Epithelial cell of esophagus (primary cell): ENCODE measurements at places on chromosomes 12 and 14.
A peak's percentile ranks its signal among the peaks of the same experiment; 100 is the strongest.

- peak; percentile 22 for DNase-seq
Measured at GRCh38 chr14:36256126-36256801, 64.2 kb downstream of the MBIP start.

DNA sequence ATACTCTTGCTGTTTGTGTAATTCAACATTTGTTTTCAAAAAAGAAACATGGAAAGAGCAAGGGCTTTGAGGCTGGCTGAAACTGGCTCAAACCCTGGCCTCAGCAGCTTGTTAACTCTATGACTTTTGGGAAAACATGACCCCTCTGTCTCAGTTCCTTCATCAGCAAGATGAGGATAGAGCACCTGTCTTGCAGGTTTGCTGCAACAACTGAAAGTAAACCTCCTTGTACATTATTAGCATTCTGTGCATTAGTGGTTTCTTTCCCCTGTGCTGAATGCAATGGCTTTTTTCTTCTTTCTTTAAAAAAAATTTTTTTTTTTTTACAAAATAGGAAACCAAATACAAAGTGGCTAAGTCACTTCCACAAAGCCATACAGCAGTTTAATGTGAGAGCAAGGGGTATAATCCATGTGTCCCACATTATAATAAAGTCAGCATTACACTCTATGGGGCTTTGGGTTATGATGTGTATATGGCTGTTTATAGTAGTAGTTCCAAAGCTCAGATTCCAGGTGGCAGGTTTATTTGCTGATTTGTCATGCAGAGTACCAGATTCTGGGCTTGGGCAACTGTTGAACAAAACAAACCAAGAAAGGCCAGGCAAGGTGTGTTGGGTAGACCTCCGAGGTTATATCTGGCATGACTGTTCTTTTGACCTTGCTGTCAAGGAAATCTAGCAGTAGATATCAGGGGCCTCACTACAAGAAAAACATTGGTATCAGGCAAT, 194.5 kb upstream of the CNOT2 start:
- no peak for DNase-seq

DNA sequence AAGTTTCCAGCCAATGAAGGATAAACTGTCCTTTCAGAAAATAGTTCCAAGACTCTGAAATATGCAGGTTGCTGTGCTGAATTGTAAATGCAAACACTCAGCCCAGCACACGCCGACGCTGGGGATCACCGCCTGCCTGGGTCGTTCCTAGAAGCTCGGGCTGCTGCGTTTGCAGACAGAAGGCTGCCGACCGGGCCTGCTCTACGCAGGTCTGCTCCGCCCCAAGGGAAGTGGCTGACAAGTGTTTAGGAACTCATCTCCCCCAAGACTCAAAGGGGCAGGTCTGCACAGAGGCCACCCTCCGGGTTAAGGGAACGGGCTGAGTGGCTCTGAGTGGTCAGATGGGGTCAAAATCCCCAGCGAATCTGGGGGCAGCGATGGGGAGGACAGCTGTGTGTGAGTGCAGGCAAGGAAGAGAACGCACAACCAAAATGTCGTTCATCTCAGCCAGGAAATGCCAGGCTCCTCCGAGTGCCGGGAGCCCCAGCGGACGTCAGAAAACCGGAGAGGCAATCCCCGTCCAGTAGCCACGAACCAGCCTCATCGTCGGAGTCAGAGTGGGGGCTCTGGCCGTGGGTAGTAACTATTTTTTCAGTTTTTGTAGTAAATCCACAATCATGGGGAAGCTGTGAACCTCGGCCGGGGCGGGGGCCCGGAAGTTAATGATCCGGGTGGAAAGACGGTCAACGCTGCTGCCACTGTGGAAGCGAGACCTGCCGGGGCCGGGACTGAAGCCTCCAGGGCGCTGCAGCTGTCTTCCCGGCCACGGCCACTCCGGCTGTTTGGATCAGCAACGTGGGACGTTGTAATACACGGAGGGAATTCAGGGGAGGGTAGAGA, 6.0 kb downstream of the GALNT9 start:
- no peak for DNase-seq

GRCh38 chr12:28121433-28121832, 68.8 kb upstream of the CCDC91 start:
- DNase-seq = no peak

DNA sequence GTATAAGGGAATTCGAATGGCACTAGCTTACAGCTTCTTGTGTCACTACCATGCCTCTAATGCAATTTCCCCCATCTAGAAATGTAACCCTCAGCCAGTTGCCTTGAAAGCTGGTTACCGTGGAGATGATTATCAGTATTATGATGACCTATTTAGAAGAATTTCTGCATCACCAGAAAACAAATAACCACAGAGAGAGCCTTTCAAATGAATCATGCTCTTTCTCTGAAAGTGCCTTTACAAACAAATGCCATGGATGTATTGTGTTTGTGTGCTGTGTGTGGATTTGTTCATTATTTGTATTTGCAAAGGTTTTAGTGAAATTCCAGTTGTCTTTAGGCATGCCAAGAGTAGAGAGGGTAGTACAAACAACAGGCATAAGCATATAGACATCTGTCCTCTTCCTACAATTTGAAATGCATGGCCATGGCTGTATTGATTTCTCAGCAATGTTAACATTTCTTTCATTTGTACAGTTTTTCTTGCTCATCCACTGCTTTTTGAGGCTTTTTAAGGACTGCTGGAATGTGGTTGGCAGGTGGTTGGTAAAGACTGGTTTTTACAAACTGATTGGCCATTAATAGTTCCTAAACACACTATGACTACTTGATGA, 266.5 kb downstream of the PAWR start:
- DNase-seq = peak; percentile 89

- no peak for DNase-seq
Measured at GRCh38 chr12:77072833-77073495, 7.6 kb upstream of the E2F7 start.

DNA sequence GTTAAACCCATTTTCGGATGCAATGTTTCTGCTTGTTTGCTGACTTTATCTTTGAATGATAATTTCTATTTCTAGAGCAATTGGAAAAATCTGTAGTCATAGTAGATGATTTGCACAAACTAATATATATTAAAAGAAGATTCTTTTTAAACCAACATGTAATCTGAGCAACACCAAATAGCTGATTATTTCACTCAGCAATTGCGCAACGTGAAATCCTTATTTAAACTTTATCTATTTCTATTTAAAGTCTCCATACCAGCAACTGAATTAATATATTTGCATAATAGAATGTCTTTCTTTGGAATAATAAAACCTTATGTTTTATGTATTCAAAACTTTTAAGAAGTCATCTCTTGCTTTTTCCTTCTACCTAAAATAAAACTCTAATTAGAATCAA, 1132.4 kb downstream of the FLRT2 start:
- no peak for DNase-seq

GRCh38 chr14:26941521-26941920, 343.7 kb upstream of the NOVA1 start:
- no peak for DNase-seq
